Stimulated activated CD8-positive, alpha-beta memory T cell treated with anti-CD3 and anti-CD28 coated beads, Interleukin-4, amount 100 ng/mL, for 1 hour (primary cell): ENCODE measurements at places on chromosomes 6 and 20.

DNA sequence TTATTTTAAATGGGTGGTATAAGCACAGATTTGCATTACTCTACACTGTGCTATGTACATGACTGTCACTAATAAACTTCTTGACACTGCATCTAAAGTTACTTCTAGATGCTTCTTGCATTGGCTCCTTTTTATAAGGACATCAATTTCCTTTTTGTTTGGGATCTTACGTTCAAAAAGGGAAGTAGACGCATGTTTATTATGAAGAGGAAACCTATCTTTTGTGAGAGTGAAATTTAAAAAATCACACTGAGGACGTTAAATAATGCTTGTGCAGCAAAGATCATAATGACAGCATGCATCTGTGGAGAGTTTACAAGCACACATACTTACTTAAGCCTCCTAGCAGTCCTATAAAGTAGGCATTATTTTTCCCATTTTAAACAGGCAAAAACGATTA is 479.5 kb downstream of the CD83 start:
- no peak for DNase-seq

DNA sequence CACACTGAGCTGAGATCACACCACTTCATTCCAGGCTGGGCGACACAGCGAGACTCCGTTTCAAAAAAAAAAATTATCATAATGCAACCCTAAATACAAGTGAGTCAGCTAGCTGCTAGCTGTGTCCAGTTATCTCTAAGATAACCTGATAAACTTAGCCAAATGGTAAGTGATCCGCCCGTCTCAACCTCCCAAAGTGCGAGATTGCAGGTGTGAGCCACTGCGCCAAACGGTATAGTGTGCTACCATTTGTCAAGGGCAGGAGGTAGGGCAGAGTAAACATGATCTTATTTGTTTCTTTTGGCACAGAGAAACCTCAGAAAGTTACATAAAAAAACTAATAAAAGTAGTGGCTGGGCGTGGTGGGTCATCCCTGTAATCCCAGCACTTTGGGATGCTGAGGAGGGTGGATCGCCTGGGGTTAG is 4.7 kb upstream of the C6orf132 start:
- no peak for DNase-seq

DNA sequence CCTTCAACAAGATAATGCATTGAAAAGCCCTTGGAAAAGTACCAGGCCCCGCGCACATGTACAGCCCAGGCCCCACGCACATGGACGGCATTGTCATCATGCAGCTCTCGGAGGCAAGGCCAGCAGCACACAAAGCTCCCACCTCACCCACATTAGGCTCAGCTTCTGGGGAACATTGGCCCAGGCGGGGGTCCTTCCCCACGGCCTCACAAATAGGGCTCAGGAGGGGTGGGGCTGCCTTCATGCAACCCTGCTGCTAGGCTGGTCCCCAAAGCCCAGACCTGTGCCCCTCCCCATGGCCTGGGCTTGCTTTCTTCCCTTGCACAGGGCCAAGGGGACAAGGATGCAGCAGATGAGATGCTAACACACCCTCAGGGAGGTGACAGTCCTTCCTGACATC is 26.7 kb downstream of the NPEPL1 start:
- no peak for DNase-seq

GRCh38 chr6:45900808-45901752 is 114.6 kb downstream of the CLIC5 start:
- no peak for DNase-seq

- DNase-seq: no peak
Measured at GRCh38 chr6:74932232-74932888, 273.5 kb downstream of the COL12A1 start.

DNA sequence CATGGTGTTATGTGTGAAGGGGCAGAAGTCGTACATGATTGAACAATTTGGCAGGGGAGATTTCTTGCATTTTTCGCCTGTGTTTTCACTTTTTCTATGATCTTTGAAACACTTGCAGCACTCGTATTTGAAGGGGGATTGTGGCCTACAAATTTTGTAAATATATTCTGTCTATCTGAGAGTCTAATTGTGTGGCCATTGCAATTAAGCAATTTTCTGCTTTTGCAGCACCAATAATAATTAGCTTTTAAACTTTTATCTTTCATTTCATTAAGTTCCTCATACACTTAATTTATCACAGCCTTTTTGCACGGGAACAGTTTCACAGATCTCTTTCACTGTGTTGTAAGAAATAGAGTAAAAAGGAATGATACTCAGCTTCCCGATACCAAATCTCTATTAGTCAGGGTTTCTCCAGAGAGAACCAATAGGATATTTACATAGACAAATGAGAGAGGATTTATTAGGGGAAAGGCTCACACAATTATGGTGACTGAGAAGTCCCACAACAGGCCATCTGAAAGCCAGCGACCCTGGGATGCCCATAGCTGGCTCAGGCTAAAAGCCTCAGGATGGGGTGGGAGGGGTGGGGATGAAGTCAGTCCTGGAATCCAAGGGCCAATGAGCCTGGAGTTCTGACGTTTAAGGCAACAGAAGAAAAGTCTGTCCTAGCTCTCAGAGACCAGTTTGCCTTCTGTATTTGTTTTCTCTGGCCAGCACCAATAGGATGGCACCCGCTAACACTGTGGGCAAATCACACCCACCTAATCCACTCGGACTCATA is 58.3 kb downstream of the KIF6 start:
- DNase-seq: no peak

GRCh38 chr20:50398821-50399554 is 111.2 kb upstream of the PTPN1 start:
- DNase-seq: no peak

GRCh38 chr20:2706688-2707352 is 14.2 kb downstream of the EBF4 start:
- no peak for DNase-seq

DNA sequence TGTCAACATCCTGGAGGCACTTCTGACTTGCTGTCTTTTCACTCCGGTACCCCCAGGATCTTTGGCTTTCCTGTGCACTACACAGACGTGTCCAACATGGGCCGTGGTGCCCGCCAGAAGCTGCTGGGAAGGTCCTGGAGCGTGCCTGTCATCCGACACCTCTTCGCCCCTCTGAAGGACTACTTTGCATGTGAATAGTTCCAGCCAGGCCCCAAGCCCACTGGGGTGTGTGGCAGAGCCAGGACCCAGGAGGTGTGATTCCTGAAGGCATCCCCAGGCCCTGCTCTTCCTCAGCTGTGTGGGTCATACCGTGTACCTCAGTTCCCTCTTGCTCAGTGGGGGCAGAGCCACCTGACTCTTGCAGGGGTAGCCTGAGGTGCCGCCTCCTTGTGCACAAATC is 12.0 kb upstream of the MAPRE1 start:
- DNase-seq: no peak

DNA sequence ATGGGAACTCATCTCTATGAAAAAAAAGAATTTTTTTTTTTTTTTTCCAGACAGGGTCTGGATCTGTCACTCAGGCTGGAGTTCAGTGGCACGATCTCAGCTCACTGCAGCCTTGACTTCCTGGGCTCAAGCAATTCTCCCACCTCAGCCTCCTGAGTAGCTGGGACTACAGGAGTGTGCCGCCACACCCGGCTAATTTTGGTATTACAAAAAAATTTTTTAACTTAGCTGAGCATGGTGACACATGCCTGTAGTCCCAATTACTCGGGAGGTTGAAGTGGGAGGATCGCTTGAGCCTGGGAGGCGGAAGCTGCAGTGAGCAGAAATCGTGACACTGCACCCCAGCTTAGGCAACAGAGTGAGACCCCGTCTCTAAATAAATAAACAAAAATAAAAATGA is 7.5 kb downstream of the DEF6 start:
- no peak for DNase-seq

DNA sequence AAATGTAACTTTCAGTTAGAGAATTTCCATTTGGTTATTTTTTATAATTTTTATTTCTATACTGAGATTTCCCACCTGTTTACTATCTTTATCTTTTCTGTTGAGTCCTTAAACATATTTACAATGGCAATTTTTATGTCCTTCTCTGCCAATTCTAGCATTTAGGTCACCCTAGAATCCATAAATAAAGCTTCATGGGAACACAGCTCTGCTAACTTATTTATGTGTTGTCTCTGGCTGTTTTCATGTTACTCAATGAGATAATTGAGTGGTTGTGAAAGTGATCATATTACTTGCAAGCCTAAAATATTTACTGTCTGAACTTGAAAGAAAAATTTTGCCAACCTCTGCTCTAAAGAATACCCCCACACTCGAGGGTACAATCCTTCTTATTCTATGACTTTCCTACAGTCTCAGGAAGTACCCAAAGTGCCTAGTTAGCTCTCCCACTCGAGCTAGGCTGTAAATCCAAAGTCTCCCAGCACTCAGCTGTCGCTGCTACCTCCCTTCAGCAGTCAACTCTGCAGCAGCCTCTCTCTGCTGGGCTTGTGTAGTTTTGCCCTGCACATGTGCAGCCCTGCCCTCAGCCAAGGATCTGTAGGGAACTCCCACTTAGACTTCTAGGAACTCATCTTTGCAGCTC is 53.5 kb upstream of the GCLC start:
- no peak for DNase-seq

- DNase-seq: no peak
Measured at GRCh38 chr6:139164001-139164400, 29.1 kb downstream of the HECA start.

DNA sequence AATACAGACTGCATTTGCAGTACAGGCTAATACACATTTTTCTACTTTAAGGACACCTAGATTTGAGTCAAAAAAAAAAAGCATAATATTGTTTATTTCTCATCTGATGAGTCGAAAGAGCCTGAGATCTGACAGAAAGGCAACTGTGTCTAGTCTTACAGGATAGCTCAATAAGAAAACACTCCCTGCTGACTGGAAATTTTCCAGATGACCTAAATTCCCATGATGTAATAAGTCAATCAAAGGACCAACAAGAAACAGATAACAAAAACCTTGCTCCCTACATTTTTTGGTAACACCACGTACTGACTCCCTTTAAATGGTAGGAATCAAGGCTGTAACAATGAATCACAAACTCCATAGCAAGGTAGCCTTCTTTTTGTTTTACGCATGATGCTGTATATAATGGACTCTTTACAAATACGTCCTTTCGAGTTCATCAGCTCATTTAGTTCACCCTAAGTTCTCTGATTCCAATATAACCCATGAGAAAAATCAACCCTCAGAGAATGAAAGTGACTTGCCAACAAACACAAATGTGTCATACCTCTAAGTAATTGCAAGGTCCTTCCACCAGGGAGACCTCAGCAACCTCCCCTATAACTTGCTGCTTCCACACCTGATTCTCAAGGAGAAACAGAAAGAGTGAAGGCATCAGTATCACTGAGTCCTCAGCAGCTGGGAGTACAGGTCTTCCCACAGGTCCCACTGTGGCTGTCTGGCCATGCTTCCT is 12.1 kb downstream of the TBX18 start:
- no peak for DNase-seq

- no peak for DNase-seq
Measured at GRCh38 chr20:48586730-48587129, 241.1 kb downstream of the PREX1 start.

DNA sequence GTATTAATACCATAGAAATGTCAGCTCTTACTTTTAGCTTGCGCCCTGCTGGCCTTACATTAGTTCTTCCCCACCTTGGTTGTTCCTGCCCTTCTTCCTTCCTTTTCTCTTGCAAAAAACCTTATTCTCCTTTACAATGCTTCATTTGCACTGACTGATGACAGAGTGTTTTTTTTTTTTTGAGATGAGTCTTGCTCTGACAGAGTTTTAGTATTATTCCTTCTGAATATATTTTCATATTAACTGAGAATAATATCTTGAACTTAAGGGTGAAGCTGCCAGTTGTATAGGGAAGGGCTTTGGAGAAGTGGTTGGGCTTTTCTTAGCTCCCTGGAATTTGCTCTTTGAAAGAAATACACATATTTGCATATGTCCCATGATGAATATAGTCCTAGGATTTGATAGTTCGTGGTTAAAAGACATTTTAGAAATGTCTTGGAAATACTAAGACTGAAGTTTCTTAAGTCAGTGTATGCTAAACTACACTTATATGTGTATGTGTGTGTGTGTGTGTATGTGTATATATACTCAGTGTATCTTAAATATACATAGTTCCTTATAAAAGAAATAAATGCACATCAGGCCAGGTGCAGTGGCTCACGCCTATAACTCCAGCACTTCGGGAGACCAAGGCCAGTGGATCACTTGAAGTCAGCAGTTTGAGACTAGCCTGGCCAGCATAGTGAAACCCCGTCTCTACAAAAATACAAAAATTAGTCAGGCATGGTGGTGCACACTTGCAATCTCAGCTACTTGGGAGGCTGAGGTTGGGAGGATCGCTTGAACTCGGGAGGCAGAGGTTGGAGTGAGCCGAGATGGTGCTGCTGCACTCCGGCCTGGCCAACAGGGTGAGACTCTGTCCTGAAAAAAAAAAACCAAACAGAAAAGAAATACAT is 216.1 kb upstream of the MYLIP start:
- no peak for DNase-seq

DNA sequence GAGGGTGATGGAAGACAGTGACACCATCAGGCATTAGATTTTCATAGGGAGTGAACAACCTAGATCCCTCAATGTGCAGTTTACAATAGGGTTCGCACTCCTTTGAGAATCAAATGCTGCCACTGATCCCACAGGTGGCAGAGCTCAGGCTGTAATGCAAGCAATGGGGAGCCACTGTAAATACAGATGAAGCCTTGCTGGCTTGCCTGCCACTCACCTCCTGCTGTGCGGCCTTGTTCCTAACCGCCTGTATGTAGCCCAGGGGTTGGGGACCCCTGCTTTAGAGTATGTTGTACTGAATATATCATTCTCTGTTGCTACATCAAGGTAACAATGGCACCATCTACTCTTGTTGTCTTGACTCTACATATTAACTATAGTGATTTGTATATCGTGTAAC is 37.1 kb downstream of the TPD52L1 start:
- DNase-seq: no peak

DNA sequence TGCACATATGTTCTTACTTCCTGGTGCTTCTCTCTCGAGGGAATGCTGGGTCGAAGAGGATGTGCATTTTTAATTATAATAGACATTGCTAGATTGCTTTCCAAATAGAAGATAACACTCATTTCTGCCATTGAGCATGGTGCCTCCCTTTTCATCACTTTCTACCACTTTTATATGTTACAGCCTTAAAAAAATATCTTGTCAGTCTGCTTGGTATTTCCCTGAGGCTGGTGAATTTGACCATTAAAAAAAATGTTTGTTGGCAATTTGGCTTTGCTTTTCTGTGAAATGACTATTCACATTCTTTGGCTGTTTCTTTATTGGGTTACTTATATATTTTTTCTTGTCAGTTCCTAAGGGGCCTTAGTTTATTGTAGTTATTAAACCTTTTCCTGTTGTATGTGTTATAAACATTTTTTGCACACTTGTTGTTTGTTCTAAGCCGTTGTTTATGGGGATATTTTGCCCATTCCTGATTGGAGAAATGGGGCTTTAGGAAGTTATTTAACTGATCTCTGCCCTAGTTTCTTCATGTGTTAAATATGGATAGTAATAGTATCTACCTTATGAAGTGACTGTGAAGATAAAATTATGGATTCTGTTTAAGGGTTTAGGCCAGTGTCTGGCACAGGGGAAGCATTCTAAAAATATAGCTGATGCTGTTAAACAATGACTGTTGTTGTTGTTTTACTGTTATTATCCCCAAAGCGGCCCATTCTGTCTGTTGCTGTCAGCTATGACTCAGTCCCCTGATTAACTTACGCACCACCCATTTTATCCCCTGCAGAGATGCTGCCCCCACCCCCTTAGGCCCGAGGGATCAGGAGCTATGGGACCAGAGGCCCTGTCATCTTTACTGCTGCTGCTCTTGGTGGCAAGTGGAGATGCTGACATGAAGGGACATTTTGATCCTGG is 3.8 kb downstream of the DDR1 start:
- no peak for DNase-seq

- DNase-seq: no peak
Measured at GRCh38 chr6:90266905-90267621, 29.6 kb downstream of the BACH2 start.

- no peak for DNase-seq
Measured at GRCh38 chr6:3546121-3546520, 89.3 kb upstream of the SLC22A23 start.
